Left forelimb (tissue), 1 donor: ENCODE measurements at places on chromosomes 7 and 10.

- DNase-seq, result no peak
Measured at GRCh38 chr7:127817466-127817865, 165.5 kb downstream of the SND1 start.

DNA sequence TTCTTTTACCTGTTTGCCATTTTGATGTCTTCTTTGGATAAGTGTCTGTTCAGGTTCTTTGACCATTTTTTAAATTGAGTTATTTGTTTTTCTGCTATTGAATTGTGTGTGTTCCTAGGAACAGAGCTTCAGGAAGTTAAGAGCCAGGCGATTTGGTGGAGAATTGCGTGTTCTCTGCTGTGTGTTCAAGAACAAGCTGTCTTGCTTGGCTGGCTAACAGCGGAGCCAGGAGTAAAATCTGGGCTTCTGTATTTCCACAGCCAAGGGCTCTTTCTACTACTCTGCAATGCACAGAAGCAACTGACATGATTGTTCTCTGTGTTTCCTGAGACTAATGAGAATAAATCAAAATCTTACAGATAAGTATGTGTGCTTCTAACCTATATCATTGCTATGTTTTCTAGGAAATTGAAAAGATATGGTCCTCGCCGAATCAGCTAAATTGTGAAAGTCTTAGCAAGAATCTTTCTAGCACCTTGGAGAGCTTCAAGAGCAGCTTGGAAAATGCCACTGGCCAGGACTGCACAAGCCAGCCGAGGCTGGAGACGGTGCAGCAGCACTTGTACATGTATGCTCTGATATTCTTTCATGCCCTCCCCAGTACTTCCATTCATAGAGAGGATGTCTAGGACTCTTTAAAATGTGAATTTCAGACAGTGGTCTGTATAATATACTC, 124.2 kb downstream of the ABCA13 start:
- no peak for DNase-seq

DNA sequence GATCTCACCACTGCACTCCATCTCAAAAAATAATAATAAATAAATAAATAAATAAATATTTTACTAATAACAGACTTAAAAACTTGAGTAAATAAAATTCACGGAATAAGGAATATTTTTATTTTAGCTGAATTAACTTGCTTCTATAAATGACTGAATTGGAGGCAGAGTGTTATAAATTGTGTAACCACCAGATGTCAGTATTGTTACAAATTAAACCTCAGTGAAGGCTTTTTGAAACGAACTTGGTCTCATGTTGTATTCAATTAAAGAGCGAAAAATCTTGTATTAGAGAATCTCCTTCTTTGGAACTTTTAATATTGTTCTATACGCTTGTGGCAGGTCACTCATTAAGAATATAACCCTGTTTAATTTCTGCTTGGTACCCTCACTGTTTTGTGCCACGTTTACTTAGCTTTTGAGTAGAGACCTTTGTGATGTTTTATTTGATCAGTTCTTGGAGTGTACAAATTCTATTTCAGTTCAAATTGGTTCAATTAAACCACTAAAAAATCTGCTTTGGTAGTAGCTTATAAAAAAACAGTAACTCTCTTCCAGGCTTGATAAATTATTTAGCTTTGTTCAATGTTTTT, 45.6 kb upstream of the SCIN start:
- no peak for DNase-seq

- no peak for DNase-seq
Measured at GRCh38 chr7:157003756-157004520, 6.5 kb downstream of the MNX1 start.

DNA sequence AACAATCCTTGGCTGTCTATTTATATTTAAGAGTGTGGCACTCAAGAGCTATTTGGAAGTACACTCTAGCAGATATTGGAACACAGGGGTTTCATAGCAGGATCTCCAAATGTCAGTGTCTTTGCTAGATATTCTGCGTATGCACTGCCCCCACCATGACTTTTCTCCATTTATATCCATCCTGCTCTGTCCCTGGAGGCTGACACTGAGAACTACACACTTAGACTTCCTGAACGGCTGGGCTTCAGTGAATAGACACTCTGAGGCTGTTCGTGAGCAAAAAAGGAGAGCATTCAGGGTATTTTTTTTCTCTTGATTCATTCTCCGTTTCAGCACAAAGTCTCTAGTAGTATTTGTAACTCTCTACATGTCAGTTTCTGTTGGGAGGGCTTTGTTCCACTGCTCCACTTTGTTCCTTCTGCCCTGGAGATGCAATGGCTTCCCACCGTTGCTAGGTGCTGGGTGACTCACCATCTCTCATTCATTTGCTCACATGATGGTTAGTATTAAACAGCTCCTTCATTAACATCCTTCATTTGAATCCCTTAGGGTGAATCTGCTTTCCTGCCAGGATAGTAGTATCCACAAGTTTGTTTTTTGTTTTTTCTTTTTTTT, 155.9 kb upstream of the SLC13A1 start:
- DNase-seq, result no peak

GRCh38 chr10:114629824-114630730, 28.0 kb downstream of the ABLIM1 start:
- DNase-seq, result no peak

DNA sequence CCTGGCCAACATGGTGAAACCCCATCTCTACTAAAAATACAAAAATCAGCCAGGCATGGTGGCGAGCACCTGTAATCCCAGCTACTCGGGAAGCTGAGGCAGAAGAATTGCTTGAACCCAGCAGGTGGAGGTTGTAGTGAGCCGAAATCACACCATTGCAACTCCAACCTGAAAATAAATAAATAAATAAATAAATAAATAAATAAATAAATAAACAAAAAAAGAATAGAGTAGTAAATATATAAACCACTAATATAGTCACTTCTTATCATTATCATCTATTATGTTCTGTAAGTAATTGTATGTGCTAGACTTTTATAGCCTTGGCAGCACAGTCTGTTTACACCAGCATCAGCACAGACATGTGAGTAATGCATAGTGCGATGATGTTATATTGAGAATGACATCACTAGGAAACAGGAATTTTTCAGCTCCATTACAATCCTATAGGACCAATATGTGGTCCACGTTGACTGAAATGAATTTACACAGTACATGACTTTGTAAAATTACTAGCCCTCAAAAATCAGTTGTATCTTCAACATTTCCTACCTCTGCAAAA, 385.4 kb upstream of the ANKRD30A start:
- DNase-seq, result no peak

DNA sequence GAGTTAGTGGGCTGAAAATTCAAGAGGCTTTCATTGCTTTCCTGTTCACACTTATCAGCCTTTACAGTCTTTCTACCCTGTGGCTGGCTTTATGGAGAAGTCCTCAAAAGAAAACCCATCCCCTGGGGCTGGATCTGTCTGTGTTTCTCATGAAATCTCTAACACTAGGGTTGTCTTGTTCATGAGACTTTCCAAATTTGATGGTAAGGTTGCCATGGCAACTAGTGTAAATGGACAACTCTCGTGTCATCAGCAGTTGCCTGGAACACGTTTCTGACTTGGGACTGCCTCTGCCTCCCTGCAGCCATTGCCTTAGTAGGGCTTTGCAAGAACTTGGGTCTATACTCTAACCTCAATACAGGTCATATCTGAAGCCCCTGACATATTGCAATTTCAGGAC, 35.8 kb upstream of the PLPP4 start:
- no peak for DNase-seq

- no peak for DNase-seq
Measured at GRCh38 chr7:151152643-151153513, 14.6 kb downstream of the GBX1 start.

DNA sequence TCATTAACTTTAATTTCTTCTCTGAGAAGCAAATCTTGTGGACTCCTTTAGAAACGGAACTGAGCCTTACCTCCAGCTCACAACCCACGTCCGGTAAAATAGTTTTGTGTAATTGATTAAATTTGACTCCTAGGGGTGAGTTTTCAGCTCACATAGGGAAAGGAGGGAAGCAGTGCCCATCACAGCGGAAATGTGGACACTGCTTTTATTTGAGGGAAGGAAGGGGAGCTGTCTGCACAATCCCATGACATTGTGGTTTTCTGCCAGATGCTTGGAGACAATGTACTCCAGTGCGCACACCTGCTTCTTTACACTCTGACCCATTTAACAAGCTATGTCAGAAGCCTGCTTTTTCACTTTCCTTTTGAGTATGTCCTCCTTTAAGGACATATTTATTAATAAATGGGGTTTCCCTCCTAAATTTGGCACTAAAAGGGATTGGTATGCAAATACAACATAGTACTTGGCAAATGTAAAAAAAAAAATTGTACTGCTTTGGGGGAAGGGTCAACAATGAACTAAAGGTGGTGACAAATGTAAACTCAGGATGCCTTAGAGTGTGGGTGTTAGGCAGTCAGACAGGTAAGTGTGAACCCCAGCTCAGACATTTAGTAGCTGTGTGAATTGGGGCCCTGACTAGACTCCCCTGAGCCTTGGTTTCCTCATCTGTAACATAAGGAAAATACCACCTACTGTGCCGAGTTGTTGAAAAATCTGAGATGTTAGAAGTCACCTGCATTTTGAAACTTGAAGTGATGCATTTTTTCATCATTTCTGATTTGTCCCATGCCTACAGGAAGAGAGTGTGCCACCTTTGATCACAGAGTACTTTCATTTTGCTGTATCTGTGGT, 90.2 kb upstream of the KLF6 start:
- DNase-seq, result no peak

- no peak for DNase-seq
Measured at GRCh38 chr10:58932126-58932525, 244.3 kb upstream of the PHYHIPL start.

- DNase-seq, result no peak
Measured at GRCh38 chr10:84401854-84402611, 73.6 kb downstream of the CCSER2 start.

GRCh38 chr7:127820732-127821085, 168.7 kb downstream of the SND1 start:
- no peak for DNase-seq

GRCh38 chr7:121020249-121020988, 31.9 kb downstream of the CPED1 start:
- DNase-seq, result no peak

DNA sequence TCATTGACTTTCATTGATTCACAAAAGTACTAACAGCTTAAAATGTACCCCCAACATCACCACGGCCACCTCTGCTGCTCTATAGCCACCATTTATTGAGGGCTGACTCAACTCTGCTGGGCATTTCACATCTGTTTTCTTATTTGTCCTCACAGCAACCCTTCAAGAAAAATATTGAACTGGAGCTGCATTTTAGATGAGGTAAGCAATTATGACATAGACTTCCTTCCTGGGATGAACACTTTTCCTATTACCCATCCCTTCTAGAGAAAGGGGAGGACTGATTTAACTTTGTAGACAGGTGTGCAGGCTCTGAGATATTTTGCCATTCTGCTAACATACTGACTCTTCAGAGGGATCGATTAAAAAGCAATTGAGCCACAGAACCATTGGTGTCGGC, 217.4 kb downstream of the CACNA2D1 start:
- DNase-seq, result no peak

- DNase-seq, result no peak
Measured at GRCh38 chr7:106050002-106050745, 61.9 kb downstream of the SYPL1 start.
